ENCODE measurements at places on chromosomes 7 and 10.

GRCh38 chr7:66558660-66559465 lies 69.8 kb upstream of the KCTD7 start:
- no peak for DNase-seq

GRCh38 chr7:82760831-82761230 lies 317.3 kb upstream of the CACNA2D1 start:
- DNase-seq = no peak

DNA sequence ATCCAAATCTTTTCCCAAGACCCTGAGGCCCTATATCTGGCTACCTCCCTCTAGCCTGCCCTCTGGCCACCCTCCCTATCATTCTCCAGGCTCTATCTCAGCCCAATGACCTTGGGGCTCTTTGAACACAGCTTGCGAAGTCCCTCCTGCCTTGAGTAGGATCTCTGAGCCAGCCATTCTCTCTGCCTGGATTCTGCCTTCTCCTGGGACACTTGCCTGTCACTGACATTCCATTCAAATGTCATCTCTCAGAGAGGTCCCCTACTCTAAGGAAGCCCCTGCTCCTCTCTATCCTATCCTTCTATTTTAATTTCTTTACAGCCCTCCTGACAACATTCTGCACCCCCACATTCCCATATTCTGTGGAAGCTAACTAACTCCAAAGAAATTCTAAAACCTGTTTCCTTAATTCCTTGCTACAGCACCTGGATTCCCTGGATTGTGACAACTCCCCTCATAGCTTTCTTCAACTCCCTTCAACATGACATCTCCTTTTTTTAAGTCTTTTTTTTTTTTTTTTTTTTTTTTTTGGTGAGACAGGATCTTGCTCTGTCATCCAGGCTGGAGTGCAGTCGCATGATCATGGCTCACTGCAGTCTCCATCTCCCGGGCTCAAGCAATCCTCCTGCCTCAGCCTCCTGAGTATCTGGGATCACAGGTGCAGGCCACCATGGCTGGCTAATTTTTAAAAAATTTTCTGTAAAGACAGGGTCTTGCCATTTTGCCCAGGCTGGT lies 81.0 kb upstream of the ASAH2 start:
- no peak for DNase-seq

- DNase-seq = no peak
Measured at GRCh38 chr7:69204943-69205342, 393.3 kb upstream of the AUTS2 start.

GRCh38 chr7:50228148-50228547 lies 76.4 kb upstream of the IKZF1 start:
- DNase-seq = no peak

GRCh38 chr7:47231032-47231431 lies 350.9 kb downstream of the TNS3 start:
- DNase-seq = no peak

DNA sequence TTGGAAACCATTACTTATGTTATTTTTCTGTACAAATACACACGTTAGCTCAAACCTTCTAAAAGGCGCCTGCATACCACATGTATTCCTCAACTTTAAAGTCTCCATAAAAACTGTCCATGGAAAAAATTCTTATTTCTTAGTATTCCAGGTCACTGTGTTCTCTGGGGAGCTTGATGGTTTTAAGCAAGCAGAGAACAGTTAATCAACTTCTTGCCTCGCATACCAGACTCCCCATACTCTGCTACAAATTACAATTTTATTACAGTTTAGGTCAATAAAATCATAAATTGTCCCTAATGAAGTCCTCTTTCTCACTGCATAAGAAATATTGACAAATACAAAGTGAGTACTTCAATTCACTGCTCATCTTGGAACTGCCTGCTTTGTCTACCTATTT lies 77.0 kb upstream of the GPR22 start:
- no peak for DNase-seq

DNA sequence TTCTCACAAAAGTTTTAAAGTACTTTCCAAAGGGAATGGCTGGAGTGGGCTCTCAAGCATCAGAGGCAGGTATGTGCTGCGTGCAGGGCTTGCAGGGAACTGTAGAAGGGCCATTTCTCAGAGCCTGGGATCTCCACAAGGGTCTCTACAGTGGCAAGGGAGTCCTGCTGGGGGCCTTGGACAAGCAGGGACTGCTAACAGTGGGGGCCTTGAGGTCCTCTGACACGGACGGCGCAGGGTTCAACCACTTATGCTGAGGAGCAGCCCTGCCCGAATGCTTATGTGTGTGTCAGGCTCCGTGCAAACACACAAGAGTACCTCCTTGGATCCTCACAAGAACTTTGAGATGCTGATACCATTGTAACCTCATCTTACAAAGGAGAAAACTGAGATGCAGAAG lies 342.1 kb upstream of the COBL start:
- no peak for DNase-seq

- no peak for DNase-seq
Measured at GRCh38 chr10:96643920-96644319, 57.1 kb upstream of the TM9SF3 start.

DNA sequence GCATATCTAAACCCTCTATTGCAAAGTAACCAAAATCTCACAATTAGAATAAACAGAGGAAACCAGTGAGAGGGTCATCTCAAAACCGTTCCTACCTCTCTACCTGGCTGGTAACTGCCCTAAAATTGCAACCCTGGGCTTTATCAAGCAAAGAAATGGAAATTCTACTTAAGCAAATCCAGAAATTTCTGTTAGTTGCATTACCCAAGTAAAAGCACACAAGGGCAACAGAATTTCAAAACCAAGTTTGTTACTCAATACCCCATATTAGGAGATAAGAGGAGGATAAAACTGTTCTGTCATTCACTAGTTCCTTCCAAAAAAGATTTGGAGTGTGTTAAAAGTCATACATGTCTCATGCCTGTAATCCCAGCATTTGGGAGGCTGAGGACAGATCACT lies 195.3 kb downstream of the FAM107B start:
- no peak for DNase-seq

- DNase-seq = no peak
Measured at GRCh38 chr7:378551-379455, 88.8 kb downstream of the FOXL3 start.

DNA sequence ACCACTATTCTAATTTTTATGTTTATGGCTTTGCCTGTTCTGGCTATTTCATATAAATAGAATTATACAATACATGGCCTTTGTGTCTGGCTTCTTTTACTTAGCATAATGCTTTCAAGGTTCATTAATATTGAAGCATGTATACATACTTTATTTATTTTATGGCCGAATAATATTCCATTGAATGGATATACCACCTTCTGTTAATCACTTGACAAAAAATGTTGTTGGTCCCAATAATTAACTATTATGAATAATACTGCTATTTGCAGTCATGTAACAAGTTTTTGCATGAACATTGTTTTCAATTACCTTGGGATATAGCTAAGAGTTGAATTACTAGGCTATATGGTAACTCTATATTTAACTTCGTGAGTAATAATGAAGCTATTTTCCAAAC lies 767.5 kb downstream of the INHBA start:
- DNase-seq = no peak

DNA sequence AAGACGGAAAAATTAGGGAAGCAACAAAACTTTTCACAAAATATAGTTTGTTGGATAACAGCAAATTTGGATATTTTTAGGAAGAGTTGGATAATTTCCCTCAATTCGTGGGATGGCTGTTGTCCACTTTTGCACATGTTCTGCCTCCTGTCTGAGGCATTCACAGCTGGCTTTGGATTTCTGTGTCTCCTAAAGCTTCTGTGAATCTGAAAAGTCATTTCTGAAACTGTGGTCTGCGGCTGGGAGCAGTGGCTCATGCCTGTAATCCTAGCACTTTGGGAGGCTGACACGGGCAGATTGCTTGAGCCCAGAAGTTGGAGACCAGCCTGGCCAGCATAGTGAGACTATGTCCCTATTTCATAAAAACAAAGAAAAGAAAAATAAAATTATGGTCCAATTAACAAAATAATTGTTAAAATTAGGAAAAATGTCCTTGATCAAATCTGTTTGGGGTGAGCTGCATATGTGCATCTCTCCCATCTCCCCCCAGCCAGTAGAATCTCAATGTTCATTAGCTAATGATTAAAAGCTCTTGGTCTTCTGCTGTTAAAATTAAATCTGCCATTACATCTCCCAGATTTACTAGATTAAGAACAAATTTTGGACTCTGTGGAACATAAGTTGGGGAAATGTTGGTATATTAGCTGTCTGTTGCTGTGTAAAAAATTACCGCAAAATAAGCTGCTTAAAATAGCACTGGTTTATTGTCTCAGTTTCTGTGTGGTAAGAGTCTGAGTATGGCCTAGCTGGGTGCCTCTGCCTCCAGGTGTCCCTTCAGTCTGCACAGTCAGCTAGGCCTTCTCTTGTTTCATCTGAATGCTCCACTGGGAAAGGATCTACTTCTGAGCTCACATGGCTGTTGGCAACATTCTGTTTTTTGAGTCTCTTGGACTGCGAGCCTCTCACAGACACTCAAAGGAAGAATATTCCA lies 332.0 kb upstream of the FZD1 start:
- no peak for DNase-seq

Data from stimulated activated naive B cell treated with anti-CD40 and anti-IgM and Interleukin-4, amounts not matched to agents 10 μg/mL and 1 μg/mL and 100 μg/mL, for 72 hours (primary cell).